ENCODE measurements at places on chromosomes 16 and 17. TPM values are rescaled to one million over a fixed set of nuclear protein-coding genes. Genes with fewer than 3 reads are reported as not detected.

Gene TMEM204
- total RNA-seq = 0.22 TPM

DNA sequence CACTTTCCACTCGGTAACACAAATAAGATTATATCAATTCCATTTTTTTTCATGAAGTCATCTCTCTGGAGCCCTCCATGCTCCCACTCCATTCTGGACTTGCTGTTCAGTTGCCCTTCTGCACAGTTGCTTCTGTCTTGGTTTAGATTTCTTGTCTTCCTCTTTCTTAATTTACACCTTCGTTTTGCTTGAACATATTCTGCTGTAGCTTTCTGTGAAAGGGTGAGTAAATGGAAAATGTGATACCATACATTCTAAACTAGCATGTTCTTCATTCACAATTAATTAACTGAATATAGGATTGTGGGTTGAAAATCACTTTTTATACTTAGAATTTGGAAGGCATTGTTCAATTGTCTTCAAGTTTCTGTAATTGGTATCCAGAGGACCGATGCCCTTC, 69.6 kb downstream of the VMP1 start:
- H3K4me3 ChIP-seq = no peak overlapping the region
- DNase-seq = no peak
- H3K27me3 ChIP-seq = no peaks in the 10 kb centered on the region
- no peak overlapping the region for H3K27ac ChIP-seq
- H3K36me3 ChIP-seq = peaks cover 17% of the 10 kb centered on the region
- H3K4me1 ChIP-seq = peaks cover 48% of the 10 kb centered on the region

DNA sequence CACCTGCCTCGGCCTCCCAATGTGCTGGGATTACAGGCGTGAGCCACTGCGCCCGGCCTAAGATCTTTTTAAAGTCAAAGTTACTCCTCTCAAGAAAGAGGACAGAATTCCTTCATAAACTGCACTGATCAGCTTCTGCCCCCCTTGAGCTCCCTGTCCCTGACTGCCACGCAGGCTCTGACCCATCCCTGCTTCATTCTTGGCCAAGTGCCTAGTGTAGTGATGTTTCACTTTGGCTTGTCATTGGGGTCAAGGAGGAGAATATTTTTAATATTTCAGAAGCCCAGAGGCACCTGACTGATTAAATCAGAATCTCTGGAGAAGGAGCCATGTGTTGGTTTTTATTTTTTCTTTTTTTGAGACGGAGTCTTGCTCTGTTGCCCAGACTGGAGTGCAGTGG, 9.1 kb downstream of the MRM1 start:
- no peak overlapping the region for H3K27ac ChIP-seq
- H3K4me3 ChIP-seq = no peak overlapping the region
- H3K36me3 ChIP-seq = no peaks in the 10 kb centered on the region
- no peak for DNase-seq
- peaks cover 31% of the 10 kb centered on the region for H3K4me1 ChIP-seq

DNA sequence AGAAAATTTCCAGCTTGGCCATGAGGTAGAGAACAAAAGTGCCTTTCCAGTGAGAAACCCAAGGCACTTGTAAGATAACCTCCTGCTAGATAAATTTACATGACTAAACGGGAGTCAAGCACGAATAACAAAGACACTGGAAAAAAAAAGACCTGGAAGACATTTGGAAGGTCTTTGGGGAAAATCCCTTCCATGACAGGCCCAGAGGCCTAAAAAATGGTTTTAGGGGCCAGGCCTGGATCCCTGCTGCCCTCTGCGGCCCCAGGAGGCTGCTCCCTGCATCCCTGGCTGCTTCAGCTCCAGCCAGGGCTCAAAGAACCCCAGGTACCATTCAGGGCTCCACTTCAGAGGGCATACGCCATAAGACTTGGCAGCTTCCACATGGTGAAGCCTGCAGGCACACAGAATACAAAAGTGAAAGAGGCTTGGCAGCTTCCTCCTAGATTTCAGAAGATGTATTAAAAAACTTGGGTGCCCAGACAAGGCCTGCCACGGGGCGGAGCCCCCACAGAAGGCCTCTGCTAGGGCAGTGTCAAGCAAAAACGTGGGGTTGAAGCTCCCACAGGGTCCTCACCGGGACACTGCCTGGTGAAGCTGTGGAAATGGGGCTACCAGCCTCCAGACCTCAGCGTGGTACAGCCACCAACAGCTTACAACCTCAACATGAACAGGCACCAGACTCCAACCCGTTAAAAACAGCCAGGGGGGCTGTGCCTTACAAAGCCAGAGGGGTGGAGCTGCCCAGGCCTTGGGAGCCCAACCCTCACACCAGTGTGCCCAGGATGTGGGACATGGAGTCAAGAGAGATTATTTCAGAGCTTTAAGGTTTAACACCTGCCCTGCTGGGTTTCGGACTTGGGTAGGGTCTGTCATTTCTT, 77.1 kb downstream of the SDK2 start:
- H3K4me3 ChIP-seq = no peak overlapping the region
- no peak for DNase-seq
- H3K4me1 ChIP-seq = no peaks in the 10 kb centered on the region
- H3K27ac ChIP-seq = no peak overlapping the region
- no peaks in the 10 kb centered on the region for H3K36me3 ChIP-seq
- no peaks in the 10 kb centered on the region for H3K27me3 ChIP-seq

- H3K27me3 ChIP-seq = no peaks in the 10 kb centered on the region
- no peak overlapping the region for H3K27ac ChIP-seq
- no peaks in the 10 kb centered on the region for H3K36me3 ChIP-seq
- no peaks in the 10 kb centered on the region for H3K4me1 ChIP-seq
- H3K4me3 ChIP-seq = no peak overlapping the region
Measured at GRCh38 chr16:65071433-65072311, 50.2 kb downstream of the CDH11 start.

- peaks cover 47% of the 10 kb centered on the region for H3K4me1 ChIP-seq
- H3K36me3 ChIP-seq = no peaks in the 10 kb centered on the region
- peak overlapping the region; percentile 59 for H3K27ac ChIP-seq
- H3K27me3 ChIP-seq = no peaks in the 10 kb centered on the region
- no peak for DNase-seq
Measured at GRCh38 chr17:82283208-82283749, 9.8 kb upstream of the CSNK1D start.

- DNase-seq = no peak
- H3K36me3 ChIP-seq = no peaks in the 10 kb centered on the region
- no peak overlapping the region for H3K27ac ChIP-seq
- no peak overlapping the region for H3K4me3 ChIP-seq
Measured at GRCh38 chr17:64001763-64002529, 3.8 kb downstream of the PRR29 start.

Gene GNAO1
- 0.12 TPM for total RNA-seq

- no peak for DNase-seq
- H3K4me1 ChIP-seq = peaks cover 15% of the 10 kb centered on the region
- H3K4me3 ChIP-seq = no peak overlapping the region
Measured at GRCh38 chr17:74512624-74513091, 18.6 kb downstream of the CD300LB start.

DNA sequence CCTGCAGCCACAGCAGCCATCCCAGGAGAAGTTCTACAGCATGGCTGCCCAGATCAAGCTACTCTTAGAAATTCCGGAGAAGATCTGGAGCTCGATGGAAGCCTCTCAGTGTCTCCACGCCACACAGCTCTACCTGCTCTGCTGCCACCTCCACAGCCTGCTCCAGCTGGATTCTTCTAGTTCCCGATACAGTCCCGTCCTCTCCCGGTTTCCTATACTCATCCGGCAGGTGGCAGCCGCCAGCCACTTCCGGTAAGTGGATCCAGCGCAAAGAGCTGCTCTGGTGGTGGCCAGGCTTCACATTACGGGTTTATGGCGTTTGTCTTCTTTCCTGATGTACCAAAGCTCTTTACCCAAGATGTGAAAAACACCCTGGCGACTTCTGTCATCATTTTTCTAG, 3.6 kb downstream of the COG1 start:
- H3K36me3 ChIP-seq = peaks cover 48% of the 10 kb centered on the region
- no peak for DNase-seq
- peaks cover 16% of the 10 kb centered on the region for H3K4me1 ChIP-seq
- H3K4me3 ChIP-seq = no peak overlapping the region
- H3K27me3 ChIP-seq = no peaks in the 10 kb centered on the region

Gene RNF112
- 0.98 TPM for total RNA-seq

Data from HCT116 (cell line).